Mesothelial cell of epicardium (in vitro differentiated cells): ENCODE measurements at places on chromosomes 5 and 9. TPM values are rescaled to one million over a fixed set of nuclear protein-coding genes. Genes with fewer than 3 reads are reported as not detected.

CDKN2A gene
- total RNA-seq = 79.5 to 88.5 TPM (median 86.1 TPM) in 3 replicates

RASGRF2 gene
- 4.5 to 5.7 TPM (median 5.5 TPM) in 3 replicates for total RNA-seq

SEMA6A gene
- 129 to 138 TPM (median 132 TPM) in 3 replicates for total RNA-seq

NSD1 gene
- 153 to 164 TPM (median 161 TPM) in 3 replicates for total RNA-seq

C6 gene
- 0.20 to 0.42 TPM in 2 of 3 replicates, not detected in the other for total RNA-seq

FREM1 gene
- 60.5 to 71.4 TPM (median 62.9 TPM) in 3 replicates for total RNA-seq

SUSD3 gene
- 2.4 to 3.2 TPM (median 3.1 TPM) in 3 replicates for total RNA-seq

IFNA2 gene
- total RNA-seq = 0.34 to 0.62 TPM (median 0.58 TPM) in 3 replicates

SVEP1 gene
- total RNA-seq = 44.5 to 47.2 TPM (median 45.2 TPM) in 3 replicates

DELE1 gene
- 85.4 to 91.5 TPM (median 88.3 TPM) in 3 replicates for total RNA-seq

UBAP2 gene
- total RNA-seq = 51.5 to 56.4 TPM (median 52.2 TPM) in 3 replicates

ADAMTSL2 gene
- 6.2 to 7.0 TPM (median 6.5 TPM) in 3 replicates for total RNA-seq

AK8 gene
- total RNA-seq = 1.5 to 2.1 TPM (median 2.0 TPM) in 3 replicates

PGM5 gene
- 8.5 to 9.8 TPM (median 8.5 TPM) in 3 replicates for total RNA-seq

RNF183 gene
- 0.16 to 0.53 TPM (median 0.29 TPM) in 3 replicates for total RNA-seq

SUSD1 gene
- 24.1 to 26.0 TPM (median 25.8 TPM) in 3 replicates for total RNA-seq
